ENCODE measurements at places on chromosomes 11 and 22.

DNA sequence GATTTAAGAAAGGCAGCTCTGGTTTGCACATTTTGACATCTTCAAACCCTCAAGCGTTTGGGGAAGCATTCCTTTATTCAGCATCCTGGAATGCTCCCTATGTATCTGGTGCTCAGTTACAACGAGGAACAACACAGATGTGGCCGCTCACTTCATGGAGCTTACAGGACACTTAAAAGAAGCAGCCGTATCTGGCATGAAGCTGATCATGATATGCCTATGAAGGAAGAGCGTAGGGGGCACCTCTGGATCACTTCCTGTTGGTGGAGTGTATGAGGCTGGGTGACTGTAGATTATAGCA, 72.3 kb upstream of the TP53I11 start:
- DNase-seq: no peak

DNA sequence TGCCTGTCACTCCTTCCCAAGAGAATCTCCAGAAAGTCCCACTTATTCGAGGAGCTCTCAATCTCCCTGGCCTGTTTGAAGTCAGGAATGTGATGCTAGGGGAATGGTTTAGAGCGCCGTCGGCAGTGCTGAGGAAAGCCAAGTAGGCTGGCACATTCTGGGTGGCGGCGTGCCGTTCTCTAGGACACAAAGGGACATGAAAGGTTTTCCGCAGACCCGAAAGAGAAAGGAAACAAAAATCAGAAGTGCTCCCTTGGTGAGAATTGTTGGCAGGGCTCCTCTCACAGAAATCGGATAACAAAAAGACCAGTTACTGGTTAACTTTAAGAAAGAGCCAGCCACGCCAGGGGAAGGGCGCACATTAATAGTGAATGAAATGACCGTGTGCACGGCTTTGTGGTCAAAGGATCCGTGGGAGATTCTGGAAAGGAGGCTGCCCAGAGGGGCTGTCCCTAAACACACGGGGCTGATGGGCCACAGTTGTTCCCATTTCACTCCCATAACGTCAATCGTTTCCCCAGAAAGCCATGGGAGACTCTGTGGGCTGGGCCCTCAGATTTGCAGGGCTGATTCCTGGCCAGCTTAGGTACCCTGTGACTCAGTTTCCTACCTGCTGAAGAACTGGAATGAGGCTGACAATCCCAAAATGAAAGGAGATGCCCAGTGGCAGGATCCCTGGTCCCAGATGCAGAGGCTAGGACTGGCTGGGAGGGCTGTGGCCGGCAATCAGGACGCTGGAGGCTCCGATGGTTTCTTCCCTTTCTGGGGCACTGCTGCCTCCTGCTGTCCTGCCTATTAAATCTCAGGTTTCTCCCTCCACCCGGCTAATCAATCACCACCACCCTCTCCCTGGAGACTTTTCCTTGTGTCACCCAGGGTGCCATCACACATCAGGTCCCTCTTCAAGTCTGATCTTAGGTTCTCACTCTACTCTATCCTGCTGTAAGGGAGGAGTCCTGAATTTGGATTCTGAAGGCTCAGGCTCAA, 82.3 kb downstream of the RCN1 start:
- DNase-seq: peak; percentile 16

DNA sequence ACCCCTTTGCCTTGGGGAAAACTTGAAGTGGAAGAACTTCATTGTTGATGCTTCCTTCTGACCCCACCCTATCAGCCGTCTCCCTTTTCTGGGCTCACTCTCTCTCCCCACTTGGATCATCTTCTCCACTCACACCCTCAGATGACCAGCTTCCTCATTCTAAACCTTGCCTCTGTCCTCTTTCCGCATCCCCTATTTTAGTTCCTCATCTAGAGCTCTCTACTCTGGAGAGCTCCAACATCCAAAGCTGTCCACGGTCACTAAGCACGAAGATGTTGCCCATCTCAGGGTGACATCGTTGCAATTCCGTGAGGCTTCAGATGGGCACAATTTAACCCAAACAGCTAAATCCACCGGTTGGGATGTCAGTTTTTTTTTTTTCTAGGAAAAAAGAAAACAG, 31.6 kb upstream of the ME3 start:
- DNase-seq: no peak

- DNase-seq: no peak
These were observed 18.4 kb downstream of the ARHGAP42 start for GRCh38 chr11:100705447-100705846.

DNA sequence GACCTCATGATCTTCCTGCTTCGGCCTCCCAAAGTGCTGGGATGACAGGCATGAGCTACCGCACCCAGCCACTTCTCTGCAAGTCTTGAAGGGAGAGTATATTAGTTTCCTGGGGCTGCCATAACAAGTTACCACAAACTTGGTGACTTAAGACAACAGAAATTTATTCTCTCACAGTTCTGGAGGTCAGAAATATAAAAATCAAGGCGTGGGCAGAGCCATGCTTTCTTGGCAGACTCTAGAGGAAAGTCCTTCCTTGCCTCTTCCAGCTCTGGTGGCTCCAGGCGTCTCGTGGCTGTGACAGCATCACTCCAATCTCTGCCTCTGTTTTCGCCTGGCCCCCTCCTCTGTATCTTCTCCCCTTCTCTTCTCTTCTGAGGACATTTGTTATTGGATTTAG, 110.2 kb upstream of the NAV2 start:
- DNase-seq: no peak

GRCh38 chr22:22655452-22656290, 11.3 kb downstream of the GGTLC2 start:
- no peak for DNase-seq

DNA sequence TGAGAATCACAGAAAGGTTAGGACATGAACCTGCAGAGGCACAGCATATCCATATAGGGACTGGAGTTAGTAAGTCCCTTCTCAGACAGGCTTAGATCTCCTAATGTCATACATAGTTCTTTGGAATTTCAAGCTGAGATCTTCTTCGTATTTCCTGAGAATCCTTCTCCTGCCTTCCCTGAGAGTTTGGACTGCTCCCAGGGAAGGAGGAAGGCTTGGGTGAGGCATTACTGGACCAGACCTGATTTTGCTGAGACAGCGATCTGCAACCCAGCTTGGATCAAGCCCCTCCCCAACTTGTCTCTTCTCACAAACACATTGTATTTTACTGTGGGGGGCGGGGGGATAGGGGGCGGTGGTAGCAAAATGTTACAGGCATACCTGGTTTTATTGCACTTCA, 108.5 kb downstream of the TSPAN18 start:
- no peak for DNase-seq

GRCh38 chr22:50342651-50343540, at the start of gene PPP6R2:
Gene PPP6R2, plus strand, starts transcription at chr22:50343327. Its CDS starts 50,582 bp downstream, at chr22:50393909.
- DNase-seq: peak; percentile 83

DNA sequence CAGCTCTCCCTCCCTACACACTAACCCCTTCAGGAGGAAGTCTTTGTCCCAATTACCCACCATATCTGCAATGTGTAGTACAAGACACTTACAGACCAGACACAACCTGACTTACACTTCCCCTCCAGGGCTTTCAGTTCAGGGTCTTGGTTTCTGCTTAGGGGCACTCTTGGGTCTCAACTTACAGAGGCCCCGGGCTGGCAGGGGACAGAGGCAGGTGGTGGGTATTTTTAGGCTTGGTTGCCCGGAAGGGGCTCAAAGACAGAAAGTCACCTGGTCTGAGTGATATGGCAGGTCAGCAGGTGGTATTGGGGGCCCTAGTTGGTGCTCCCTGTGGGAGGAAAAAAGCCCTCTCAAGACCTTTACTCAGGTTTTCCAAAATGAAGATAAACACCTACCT, 3.4 kb upstream of the TMEM184B start:
- DNase-seq: no peak

DNA sequence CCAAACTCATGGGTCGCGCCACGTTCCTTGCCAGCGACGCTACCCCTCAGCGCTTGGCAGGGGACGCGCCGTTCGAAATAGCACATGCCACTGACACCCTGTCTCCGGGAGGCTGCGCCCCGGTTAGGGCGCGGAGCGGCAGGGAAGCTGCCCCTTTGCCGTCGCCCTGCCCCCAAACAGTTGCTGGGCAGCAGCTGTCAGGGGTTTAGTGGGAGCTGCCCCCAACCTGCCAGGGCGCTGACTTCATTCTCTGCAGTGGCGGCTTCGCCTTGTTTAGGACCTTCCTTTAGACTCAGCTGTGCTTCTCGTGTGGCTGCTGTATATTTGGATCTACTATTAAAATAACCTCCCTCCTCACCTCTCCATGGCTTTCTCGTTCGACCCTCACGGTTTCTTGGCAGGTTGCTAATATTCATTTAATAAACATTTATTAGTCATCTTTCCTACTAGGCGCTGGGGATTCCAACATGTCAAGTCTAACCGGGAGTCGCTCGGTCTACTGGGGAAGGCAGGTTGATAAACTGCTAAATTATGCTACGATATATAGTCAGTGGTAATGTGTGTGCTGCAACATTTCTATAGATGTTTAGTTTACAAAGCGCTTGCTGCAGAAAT, 782 bp downstream of the TMEM109 start:
- DNase-seq: no peak

DNA sequence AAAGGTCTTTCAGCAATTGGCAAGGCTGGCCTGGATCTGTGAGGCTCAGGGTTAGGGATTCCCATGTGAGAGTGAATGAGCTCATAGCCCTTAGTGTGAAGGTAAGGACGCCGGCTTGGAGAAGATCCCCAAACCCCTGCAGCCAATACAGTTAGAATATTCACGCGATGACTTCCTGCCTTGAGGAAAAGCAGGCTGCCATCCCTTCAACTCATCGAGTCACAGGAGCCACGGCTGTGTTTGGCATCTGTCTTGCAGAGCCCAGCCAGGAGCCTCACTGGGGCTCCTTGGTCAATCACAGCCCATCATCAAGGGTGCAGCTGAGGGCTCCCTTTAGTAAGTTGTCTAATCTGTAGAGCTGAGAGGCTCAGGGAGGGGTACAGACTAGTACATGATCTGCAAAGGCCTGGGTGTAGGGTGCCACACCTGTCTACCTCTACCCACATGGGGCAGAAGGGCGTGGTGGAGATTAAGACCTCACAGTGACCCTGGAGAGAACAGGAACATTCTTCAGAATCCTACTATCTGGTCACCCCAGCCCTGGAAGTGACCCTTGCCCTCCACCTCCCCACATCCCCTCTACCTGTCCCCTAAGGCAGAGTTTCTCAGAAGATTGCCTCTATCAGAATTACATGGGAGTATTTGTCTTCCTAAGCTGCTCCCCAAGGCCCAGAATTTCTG, 18.5 kb downstream of the IL10RA start:
- no peak for DNase-seq

DNA sequence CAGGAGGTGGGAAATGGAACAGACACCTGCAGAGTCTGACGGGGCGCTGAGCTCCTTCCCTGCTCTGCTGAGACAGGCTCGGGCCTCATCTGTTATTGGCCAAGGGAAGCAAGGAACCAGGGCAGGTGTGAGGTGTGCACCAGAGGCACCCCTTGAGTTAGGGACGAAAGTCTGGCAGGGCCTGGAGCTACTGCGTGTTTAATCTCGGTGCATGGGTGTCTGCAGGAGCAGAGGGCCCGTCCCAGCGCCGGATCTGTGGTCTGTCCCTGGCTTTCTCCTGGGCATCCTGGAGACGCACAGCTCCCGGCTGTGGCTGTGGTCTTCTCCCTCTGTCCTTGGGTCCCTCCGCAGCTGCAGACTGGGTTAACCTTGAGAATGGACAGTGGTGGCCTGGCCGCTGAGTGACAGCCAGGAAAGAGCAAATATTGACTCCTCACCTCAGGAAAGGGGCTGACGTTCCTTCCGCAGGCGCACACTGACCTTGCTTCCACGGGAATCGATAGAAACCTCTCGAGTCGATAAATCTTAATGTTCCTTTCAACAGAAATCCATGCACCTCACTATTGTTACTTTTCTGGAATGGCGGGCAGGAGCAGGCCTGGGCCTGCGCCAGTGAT, 975.6 kb downstream of the BRD1 start:
- DNase-seq: no peak

DNA sequence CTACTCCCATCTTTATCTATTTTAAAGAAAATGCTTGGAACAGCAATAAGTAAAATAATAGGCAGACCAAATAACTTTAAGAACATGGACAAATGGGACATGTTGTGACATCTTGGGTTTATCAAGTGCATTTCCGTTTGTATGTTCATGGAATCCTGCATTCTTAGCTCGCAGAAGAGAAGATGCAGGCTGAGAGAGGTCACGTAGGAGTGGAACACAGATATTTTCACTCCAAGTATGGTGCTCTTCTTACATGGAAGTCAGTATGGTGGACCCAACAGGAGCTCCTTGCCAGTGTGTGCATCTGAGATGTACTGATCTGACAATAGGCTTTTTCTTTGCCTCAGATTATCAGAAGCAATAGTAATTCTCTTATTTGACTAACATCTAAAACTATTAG, 1.7 kb downstream of the E2F8 start:
- no peak for DNase-seq

DNA sequence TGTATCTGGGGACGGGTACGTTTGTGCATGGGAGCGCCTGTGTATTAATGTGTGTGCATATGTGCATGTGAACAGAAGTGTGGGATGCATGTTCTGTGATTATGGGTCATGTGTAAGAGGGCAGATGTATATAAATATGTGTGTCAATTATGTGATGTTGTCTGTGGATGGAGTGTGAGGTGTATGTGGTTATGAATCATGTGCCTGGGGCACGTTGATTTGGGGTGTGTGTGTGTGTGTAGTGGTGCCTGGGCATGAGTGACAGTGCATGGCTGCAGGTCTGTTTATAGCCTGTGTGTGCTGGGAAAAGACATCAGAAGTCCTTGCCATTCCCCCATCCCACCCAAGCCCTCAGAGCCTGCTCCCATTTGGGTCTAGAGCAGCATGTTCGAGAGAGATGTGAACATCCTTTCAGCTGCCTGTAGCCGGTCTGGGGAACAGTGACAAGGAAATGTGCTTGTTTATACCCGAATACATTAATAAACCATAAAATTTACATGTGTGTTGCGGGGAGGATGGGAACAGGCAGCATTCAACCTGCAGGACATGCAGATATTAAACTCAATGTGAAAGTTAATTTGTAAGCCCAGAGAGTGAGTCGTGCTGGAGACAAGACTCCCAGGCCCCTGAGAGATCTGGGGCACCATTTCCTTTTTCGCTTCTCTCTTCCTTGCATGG, 129.0 kb downstream of the NECTIN1 start:
- no peak for DNase-seq

- no peak for DNase-seq
These were observed 22.8 kb upstream of the TP53AIP1 start for GRCh38 chr11:128965485-128965884.

GRCh38 chr11:19739872-19740271, 27.2 kb downstream of the NAV2 start:
- no peak for DNase-seq

- DNase-seq: no peak
These were observed 6.7 kb upstream of the OR5I1 start for GRCh38 chr11:55942785-55943392.

DNA sequence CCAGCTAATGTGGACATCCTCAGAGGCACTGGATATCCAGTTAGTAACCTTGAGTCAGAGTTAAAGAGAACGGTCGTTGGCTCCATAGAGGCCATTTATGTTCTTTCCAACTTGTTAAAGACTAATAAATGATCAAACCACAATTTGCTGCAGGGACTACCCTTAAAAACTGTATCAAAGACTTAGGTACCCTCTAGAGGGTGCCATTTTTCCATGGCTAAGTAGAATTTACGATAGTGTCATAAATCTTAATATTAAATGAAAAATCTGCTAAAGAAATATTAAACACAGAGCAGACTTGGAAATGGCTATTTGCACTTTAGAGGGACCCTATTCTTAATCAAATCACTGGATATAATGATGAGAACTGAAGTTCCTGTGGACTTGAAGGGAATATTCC, 685.2 kb upstream of the CHORDC1 start:
- DNase-seq: no peak
